ENCODE measurements at places on chromosomes 12 and 14. TPM values are rescaled to one million over a fixed set of nuclear protein-coding genes. Genes with fewer than 3 reads are reported as not detected.

GRCh38 chr14:58541633-58542022 is 96.1 kb upstream of the DACT1 start:
- H3K4me1 ChIP-seq, result no peaks in the 10 kb centered on the region
- H3K27ac ChIP-seq, result no peak overlapping the region
- no peaks in the 10 kb centered on the region for H3K27me3 ChIP-seq
- H3K36me3 ChIP-seq, result no peaks in the 10 kb centered on the region
- H3K4me3 ChIP-seq, result no peak overlapping the region

DNA sequence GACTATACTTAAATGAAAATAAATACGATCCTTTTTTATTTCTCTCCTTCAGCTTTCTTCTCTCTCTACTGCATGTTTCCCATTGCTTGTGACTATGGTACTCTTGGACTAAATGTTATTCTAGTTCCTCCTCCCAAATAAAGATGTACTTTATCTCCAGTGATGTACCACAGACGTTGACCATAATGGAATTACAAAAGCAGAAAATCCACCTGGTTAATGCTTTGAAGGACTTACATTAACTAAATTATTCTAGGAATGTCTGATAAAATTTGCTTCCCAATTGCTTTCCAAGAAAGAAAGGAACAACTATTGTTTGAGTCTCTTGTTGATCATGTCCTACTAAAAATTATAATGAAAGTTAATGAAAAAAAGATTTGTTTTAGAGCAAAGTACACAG is 71.8 kb downstream of the NTN4 start:
- H3K27ac ChIP-seq, result no peak overlapping the region
- H3K36me3 ChIP-seq, result no peaks in the 10 kb centered on the region
- H3K27me3 ChIP-seq, result no peaks in the 10 kb centered on the region
- DNase-seq, result no peak
- H3K4me3 ChIP-seq, result no peak overlapping the region

DNA sequence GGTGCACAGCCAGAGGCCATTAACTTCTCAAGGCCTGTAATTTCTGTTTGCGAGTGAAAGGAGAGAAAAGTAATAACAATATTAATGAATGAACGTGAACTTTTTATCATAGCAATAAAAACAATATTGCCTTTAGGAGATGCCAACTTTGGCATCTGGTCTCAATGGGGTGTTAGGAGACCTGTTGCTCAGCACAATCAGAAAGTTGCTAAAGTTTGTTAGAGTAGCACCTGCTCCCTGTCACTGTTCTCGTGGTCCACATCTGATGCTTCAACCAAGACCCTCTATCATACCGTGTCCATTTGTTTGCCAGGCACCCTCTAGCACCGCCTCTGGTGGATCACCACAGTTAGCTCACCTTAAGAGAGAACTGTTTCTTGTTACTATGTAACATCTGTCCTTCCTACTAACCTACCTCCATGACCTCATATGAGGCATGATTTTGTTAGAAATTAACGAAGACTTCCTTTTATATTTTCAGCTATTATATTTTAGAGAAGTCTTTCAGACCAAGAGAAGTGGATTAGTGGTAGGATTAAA is 12.5 kb upstream of the CLEC4E start:
- no peaks in the 10 kb centered on the region for H3K36me3 ChIP-seq
- no peaks in the 10 kb centered on the region for H3K4me1 ChIP-seq
- H3K27me3 ChIP-seq, result no peaks in the 10 kb centered on the region
- H3K4me3 ChIP-seq, result no peak overlapping the region

GRCh38 chr14:31932675-31933074 is 144.4 kb upstream of the ARHGAP5 start:
- no peaks in the 10 kb centered on the region for H3K27me3 ChIP-seq
- no peak for DNase-seq
- peak overlapping the region; percentile 14 for H3K27ac ChIP-seq
- peaks cover 46% of the 10 kb centered on the region for H3K4me1 ChIP-seq

DNA sequence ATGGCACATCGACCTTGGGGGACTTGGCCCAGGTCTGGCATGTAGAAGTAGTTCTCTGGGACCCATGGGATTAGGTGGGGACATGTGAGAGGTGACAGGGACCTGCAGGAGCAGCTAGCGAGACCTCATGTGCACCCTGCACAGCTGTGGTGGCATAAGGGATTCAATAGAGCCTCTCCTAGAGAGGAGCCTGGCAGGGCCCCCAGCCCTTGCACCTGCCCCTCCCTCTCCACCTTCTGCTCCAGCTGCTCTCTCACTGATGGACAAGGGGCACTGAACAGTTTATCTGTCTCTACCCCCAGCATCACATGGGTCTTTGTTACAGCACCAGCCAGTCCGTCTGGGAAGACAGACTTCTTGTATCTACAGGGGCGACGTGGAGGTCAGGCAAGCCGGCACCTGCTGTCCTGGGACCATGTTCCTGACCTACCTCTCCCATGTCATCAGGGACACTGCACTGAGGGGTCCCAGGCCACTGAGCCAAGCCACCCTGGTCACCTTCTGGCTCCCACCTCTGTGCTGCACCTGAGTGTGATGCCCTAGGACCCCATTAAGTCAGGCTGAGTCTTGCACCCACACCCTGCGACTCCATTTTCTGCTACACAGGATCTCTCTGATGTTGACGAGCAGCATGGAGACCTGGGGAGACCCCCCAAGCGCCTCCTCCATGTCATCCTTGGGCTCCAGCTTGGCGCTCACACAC is 32.6 kb downstream of the DDX11 start:
- H3K36me3 ChIP-seq, result no peaks in the 10 kb centered on the region
- no peak overlapping the region for H3K4me3 ChIP-seq
- peak overlapping the region; percentile 33 for H3K27ac ChIP-seq
- no peak for DNase-seq
- H3K4me1 ChIP-seq, result no peaks in the 10 kb centered on the region

DNA sequence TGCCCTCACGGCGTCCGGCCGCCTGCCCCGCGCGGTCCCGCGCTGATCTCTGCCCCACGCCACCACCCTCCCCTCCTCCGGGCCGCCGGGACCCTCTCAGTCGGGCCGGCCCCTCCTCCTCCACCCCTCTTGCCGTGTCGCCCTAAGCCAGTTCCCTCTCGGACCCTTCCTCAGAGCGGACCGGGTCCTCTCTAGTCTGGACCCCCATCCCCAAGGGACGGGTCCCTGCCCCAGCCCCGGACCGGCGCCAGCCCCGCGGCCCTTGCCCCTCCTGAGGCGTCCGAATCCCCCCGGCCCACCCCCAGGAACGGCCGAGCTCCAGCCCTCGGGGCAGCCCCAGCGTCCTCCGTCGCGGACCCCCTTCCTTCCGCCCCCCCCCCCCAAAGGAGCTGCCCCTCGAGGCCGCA is 485 bp downstream of the PPP4R4 start:
- no peaks in the 10 kb centered on the region for H3K27me3 ChIP-seq
- no peak for DNase-seq
- H3K27ac ChIP-seq, result no peak overlapping the region

The WNT1 gene
- not detected for total RNA-seq

The LUM gene
- total RNA-seq, result 4.5 TPM

The GPRC5A gene
- 73.9 TPM for total RNA-seq

The HOXC4 gene
- total RNA-seq, result 4.1 TPM

Measured in Caco-2 (cell line).